ENCODE measurements at places on chromosomes 4 and X. TPM values are rescaled to one million over a fixed set of nuclear protein-coding genes. Genes with fewer than 3 reads are reported as not detected.

GRCh38 chr4:128310266-128310697 lies 22.7 kb upstream of the PGRMC2 start:
- DNase-seq: no peak

DNA sequence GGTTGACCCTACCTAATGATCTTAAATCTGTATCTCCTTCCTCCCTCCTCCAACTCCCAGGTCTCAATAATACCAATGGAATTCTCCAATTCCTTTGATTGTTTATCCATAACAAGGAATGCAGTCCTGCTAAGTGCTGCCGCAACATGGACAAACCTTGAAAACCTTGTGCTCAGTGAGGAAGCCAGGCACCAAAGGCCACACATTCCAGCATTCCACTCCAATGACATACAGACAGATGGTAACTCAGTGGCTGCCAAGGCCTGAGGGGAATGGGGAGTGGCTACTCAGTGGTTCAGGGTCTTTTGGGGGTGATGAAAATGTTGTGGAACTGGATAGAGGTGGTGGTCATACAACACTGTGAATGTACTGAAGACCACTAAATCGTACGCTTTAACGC lies 10.4 kb downstream of the HAUS7 start:
- no peak for DNase-seq

GRCh38 chr4:121943941-121944340 lies 7.9 kb downstream of the TRPC3 start:
- no peak for DNase-seq

The ALB gene
- 1.2 TPM for total RNA-seq

The ZNF518B gene
- total RNA-seq: 14.4 TPM

The GEMIN8 gene
- total RNA-seq: 24.3 TPM

The BEX2 gene
- total RNA-seq: 2.8 TPM
